ENCODE measurements at places on chromosomes 1 and 21.

- peak; percentile 56 for DNase-seq
These were observed 7.3 kb downstream of the SH2D1B start for GRCh38 chr1:162404550-162405160.

DNA sequence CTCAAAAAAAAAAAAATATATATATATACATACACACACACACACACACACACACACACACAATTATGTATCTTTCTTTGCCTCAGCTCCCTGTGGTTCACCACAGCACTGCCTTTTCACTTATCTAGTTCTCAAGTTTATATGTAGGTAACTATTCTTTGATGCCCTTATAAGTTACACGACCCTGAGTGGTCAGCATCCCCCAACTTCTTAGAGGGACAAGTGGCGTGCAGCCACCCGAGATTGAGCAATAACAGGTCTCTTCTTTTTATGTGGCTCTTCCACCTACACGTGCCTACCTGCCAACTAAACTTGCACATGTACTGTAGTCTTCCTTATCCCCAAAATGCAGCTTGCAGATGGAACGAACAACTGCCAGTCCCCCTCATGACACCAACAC is 120.8 kb downstream of the GABPA start:
- DNase-seq = no peak

DNA sequence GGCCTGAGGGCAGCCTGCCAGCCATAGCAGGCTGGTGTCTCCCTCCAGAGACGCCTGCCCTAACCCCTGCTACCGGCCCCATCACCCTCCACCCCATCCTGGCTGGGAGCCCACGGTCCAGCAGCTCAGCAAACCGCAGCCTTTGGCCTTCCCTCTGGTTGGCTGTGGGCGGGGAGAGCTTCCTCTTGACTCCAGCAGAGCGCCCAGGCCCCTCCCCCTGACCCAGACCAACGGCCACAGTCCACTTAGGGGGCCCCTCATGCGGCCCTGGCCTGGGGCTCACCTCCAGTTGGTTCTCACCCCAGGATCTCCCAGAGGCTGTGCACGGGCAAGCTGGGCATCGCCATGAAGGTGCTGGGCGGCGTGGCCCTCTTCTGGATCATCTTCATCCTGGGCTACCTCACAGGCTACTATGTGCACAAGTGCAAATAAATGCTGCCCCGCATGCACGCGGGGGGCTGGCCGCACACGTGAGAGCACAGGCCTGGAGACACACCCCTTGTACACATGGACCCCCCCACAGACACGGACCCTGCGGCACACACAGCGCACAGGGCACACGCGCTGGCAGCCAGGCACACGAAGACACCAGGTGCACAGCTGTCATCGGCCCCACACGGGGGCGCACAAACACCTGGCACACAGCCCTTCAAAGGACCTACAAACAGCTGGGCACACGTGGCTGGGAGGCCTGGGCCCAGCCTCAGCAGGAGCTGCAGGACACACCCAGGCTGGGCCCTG is 3.1 kb downstream of the SMIM1 start:
- DNase-seq = peak; percentile 59

- peak; percentile 49 for DNase-seq
These were observed 2.9 kb downstream of the NCDN start for GRCh38 chr1:35560256-35561225.

DNA sequence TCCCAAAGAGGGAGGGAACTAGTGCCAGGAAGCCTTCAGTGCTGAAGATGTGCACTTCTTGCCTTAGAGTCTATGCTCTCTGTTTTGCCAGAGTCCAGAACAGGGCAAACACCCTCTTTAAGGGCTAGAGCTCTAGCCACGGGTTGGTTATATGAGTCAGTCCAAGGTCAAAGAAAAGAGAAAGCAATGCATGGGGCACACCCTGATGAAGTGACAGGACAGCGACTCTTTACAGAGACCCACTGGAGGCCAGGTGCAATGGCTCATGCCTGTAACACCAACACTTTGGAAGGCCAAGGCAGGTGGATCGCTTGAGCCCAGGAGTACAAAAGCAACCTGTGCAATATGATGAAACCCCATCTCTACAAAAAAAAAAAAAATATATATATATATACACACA is 86.1 kb downstream of the TGFBR3 start:
- no peak for DNase-seq

DNA sequence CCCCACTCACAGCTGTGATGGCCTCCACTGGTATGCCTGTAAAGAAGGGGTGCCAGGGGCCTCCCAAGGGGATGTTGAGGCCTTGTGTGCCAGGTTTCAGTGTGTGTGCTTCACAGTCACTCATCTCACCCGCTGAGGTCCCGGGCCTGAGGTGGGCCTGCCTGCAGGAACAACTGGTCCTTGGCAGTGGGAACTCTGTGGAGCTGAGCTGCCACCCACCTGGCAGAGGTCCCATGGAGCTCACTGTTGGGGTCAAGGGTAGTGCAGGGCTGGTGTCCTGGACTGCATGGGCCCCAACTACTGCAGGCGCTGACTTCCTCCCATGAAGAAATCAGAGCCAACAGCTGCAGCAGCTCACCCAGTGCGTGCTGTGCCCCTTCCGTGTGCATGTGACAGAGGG is 17.3 kb upstream of the ZNF678 start:
- no peak for DNase-seq

DNA sequence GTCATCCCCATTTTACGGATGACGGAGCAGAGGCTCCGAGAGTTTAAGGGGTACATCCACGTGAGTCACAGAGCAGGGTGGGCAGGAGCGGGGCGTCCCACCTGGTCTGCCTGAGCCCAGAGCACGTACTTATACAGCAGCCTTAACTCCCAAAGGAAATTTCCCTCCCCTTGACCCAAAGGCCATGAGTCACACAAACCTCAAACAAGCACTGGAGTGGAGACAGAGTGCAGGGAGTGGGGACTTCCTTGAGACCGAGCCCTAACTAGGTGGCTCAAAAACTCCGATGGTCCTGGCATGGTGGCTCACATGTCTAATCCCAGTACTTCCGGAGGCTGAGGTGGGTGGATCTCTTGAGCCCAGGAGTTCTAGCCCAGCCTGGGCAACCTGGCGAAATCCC is 141.6 kb upstream of the KLHDC7A start:
- no peak for DNase-seq

DNA sequence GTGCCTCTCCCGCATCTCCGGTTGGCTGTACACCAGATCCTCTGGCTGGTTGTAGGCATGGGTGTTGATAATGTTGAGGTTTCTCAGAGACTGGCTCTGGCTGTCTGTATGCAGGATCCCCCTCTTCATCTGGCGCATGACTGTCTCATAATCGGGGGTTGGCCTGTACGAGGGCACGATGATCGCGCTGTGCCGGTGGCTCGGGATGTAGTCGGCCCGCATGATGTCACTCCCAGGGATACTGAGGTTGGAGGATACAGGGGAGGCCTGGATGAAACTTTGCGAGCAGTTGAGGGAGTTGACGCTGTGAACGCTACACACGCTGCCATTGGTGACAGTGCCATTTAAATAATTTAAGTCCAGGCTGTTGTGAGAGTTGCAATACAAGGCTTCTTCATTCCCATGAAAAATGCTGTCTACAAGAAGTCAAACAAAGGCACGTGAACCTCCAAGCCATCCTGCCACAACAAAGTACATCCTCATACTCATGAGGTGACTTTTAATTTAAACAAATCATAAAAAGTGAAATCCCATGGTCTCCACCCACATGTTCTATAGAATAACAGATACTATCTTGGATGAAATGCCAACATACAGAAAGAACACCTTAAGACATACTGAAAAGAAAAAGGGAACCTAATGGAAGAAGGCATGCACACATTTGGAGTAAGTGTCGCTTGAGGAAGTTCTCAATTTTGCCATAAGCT is 103.6 kb downstream of the SMYD2 start:
- DNase-seq = no peak

GRCh38 chr1:154851392-154852177 is 18.5 kb downstream of the KCNN3 start:
- no peak for DNase-seq

- DNase-seq = no peak
These were observed 83.6 kb downstream of the JAK1 start for GRCh38 chr1:64882574-64883255.

DNA sequence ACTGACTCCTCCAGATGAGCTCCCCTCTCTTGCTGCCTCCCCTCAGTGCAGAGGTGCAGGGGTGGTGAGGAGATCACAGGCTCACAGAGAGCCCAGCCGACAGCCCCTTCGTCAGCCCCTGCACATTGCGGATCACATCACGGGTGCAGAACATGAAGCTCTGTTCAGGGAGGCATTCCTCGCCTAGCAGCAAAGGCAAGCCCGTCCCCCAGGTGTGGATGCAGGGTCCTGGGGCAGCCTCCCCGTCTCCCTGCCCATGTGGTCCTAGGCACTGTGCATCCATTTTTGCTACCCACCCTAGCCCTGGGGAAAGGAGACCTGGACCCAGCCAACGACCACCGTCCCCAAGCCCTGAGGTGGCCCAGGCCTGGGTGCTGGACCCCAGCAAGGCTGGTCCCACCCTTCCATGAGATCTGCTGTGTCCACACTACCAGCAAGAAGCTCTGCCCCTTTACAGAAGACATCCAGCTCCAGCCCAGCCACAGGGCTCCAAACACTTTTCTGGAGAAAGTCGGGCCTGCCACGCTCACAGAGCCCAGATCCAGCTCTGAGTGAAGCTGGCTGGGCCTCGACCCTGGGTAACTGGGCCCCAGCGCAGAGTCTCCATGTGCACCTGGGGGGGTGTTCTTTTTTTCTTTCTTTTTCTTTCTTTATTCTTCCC is 248.7 kb downstream of the NPHP4 start:
- no peak for DNase-seq

DNA sequence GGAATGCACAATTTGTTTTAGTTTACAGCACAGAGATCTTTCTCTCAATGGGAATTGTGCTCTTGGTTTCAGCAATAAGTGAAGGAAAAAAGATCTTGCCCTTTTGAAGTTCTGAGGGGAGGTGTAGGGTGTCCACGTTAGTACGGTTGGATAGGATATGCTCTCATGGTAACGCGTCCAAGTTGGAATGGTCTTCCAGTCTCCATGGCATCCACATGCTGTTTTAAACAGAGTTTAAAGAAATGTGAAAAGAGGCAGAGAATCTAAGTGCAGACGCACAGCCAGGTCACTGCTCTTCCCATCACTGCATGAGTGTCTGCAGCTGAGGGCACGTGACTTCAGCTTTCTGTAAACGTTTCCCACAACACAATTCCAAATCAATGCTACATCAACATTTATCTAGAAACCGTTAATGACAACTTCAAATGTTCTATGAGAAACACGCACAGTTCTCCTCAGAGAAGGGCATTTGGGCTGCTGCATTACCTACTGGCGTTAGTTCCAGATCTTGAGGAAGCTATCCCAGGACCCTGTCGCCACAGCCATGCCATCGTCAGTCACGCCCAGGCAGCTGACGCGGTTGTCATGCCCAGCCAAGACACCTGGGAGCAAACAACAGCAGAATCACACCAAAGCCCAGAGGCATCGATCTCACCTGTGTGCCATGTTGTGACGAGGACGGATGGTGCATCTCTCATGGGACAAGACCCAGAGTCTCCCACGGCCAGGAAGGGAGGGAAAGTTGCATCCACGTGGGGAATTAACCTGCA is 8.8 kb upstream of the NADK start:
- DNase-seq = no peak

- DNase-seq = no peak
These were observed 79.4 kb downstream of the TGFB2 start for GRCh38 chr1:218424502-218424901.

DNA sequence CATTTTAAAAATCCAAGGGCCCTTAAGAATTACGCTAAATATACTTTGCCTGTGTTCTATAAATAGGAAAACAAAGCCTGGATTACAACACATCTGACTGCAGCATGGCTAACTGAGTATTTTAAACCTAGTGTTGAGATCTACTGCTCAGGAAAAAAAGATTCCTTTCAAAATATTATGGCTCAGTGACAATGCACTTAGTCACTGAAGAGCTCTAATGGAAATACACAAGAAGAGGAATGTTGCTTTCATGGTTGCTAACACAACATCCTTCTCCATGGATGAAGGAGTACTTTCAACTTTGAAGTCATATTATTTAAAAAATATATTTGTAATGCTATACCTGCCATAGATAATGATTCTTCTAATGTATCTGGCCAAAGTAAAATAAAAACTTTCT is 248.3 kb upstream of the NEGR1 start:
- DNase-seq = no peak

DNA sequence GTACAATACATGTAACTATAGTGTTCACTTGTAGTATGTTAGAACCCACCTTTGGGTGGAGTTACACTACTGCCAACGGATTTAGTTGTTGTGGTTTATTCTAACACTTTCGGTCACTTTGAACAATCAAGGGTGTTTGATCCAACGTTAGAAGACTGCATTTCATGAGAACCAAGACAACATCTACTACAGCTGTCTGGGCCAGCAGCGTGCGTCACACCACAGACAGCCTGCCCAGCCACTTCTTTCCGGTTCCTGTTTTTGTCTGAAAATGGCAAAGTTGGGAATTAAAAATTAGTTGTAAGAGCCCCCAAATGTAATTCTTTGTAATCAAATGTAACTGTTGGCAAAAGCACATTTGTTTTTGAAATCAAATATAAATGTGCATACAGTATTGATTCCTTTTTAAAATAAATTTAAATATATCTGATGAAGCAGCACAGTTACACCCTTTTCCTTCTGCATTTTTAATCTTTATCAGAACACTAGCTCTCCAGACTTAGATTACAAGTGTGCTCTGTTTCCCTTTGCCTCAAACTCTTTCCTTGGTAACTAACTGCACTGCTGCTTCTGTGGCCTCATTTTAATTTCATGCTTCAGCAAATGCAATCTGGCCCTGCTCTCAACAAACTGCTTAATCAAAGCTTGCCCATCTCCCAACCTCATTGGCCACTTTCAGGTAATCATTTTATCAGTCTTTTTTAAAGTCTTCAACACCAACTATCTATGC is 86.6 kb upstream of the DPH5 start:
- DNase-seq = no peak

DNA sequence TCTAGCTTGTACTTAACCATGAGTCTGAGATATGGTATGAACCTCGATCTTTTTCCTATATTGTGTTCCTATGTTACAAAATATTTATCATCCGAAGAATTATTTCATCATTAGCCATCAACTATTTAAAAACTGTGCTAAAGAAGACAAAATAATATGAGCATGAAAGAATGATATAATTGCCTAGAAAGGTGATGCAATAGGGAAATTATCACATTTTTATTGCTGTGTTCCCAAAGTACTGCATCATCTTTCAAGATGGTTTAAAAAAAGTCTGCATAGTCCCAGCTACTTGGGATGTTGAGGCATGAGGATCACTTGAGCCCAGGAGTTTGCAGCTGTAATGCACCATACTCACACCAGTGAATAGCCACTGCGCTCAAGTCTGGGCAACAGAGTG is 126.7 kb downstream of the APP start:
- no peak for DNase-seq

- no peak for DNase-seq
These were observed 484.3 kb downstream of the LMO4 start for GRCh38 chr1:87812871-87813577.
